Activated CD8-positive, alpha-beta memory T cell treated with anti-CD3 and anti-CD28 coated beads, Interleukin-2, amount 10 ng/mL, durations not matched to agents 7 days and 5 days (primary cell): ENCODE measurements at places on chromosomes 2 and 18. TPM values are rescaled to one million over a fixed set of nuclear protein-coding genes. Genes with fewer than 3 reads are reported as not detected.

The BBS5 gene
- 1.3 TPM for total RNA-seq

The IGFBP2 gene
- 0.96 TPM for total RNA-seq

The SPP2 gene
- total RNA-seq: not detected

The RRM2 gene
- 648 TPM for total RNA-seq

The ERBB4 gene
- not detected for total RNA-seq

The ASB18 gene
- total RNA-seq: not detected

GRCh38 chr2:148906124-148906523 is 31.1 kb downstream of the KIF5C start:
- no peaks in the 10 kb centered on the region for H3K4me1 ChIP-seq
- H3K4me3 ChIP-seq: no peak overlapping the region
- H3K36me3 ChIP-seq: peaks cover 2% of the 10 kb centered on the region
- no peaks in the 10 kb centered on the region for H3K27me3 ChIP-seq

DNA sequence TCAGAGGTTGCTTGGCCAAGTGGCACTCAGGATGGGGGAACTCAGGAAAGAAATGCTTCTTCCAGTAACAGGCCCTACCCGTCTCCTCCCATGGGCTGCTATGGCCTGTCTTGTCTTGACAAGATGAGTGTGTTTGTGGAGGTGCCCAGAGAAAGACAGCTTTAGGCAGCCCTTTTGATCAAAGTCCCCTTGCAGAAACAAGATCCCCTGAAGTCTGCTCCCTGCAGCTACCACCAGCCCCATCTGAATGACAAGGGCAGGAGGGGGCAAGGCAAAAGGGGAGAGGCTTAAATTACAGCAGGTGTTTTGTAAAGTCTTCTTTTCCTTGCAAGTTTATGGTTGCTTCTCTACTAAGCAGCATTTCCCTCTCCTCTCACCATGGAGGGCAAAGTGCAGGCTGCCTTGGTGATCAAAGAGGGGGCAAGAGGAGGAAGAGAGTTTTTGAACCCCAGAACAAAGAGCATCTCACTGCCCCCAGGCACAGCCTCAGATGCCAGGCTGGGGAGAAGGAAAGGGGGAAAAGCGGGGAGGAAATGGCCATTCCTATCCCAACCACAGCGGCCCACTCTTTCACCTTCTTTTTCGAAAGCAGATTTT is 6.7 kb downstream of the EVA1A start:
- H3K4me3 ChIP-seq: no peak overlapping the region
- H3K27me3 ChIP-seq: peaks cover 14% of the 10 kb centered on the region
- no peaks in the 10 kb centered on the region for H3K36me3 ChIP-seq
- no peaks in the 10 kb centered on the region for H3K4me1 ChIP-seq
- no peak overlapping the region for H3K27ac ChIP-seq
- no peak for DNase-seq

- H3K27me3 ChIP-seq: no peaks in the 10 kb centered on the region
- H3K4me3 ChIP-seq: no peak overlapping the region
- H3K36me3 ChIP-seq: peaks cover 74% of the 10 kb centered on the region
- peaks cover 11% of the 10 kb centered on the region for H3K4me1 ChIP-seq
Measured at GRCh38 chr2:119960821-119961220, 52.1 kb upstream of the EPB41L5 start.

DNA sequence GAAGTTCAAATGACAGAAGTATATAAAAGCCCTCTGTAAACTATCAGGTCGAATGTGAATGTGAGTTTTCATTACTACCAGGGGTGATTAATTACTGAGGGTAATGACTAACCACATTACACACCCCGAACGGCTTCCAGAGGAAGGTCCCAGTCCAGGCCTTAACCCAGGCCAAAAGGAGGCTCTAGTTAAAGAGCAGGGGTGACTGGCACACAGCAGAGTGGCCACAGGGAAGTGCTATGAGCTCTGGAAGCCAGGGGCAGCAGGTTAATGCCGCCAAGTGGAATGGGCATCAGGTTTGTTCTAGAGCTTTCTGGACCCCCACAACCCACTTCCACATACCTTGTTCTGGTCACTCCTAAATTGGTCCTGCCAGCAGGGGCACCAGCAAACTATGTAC is 87.7 kb downstream of the BCL11A start:
- H3K4me3 ChIP-seq: no peak overlapping the region
- H3K36me3 ChIP-seq: no peaks in the 10 kb centered on the region
- no peaks in the 10 kb centered on the region for H3K4me1 ChIP-seq
- H3K27me3 ChIP-seq: no peaks in the 10 kb centered on the region
- no peak for DNase-seq

DNA sequence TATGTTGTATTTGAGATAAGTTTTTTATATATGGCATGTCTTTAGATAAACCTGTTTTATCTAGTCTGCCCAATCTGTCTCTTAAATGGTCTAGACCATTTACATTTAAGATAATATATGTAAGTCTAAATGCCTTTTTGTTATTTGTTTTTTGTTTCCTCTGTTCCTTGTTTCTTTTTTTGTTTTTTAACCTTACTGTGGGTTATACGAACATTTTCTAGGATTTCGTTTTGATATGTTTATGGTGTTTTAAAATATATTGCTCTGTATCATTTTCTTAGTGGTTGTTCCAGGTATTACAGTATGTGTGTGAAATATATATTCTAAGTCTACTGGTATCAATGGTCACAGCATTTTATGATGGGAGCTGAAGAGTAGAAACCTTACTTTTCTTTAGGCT is 13.3 kb downstream of the BCL2L11 start:
- no peak overlapping the region for H3K27ac ChIP-seq
- H3K36me3 ChIP-seq: peaks cover 13% of the 10 kb centered on the region
- H3K4me1 ChIP-seq: peaks cover 3% of the 10 kb centered on the region
- no peak overlapping the region for H3K4me3 ChIP-seq
- H3K27me3 ChIP-seq: no peaks in the 10 kb centered on the region

DNA sequence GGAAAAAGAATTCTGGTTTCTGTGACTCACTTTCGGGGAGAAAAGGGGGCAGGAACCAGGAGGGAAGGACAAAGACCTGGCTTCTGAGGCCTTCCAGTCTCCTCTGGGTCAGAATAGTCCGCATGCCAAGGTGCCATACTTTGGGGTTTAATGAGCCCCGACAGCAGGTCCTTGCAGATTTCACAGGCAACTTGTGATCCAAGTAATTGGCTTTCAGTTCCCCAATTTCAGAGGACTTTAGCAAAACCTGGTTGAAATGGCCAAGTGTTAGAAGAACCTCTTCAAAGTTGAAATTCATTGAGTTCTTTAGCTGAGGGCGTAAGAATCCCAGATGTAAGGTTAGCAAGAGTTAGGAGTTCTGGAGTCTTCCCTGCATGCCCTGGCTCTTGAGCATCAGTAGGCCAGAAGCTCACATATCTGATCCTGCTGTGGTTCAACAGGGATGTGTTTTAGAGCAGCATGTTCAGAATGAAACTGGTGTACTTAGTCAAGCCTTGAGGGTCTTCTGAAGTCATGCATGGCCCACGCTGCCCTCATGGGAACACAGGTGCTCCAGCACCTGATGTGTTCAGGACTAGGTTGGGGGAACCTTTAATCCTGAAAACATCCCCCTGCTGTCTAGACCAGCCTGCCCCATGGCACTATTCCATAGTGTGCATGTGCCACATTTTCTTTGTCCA is 143.0 kb downstream of the NUP35 start:
- DNase-seq: no peak
- no peaks in the 10 kb centered on the region for H3K36me3 ChIP-seq
- no peak overlapping the region for H3K27ac ChIP-seq

- H3K27ac ChIP-seq: no peak overlapping the region
- H3K4me1 ChIP-seq: peaks cover 11% of the 10 kb centered on the region
- no peaks in the 10 kb centered on the region for H3K27me3 ChIP-seq
- no peak overlapping the region for H3K4me3 ChIP-seq
Measured at GRCh38 chr2:10686176-10686730, 3.5 kb downstream of the NOL10 start.

DNA sequence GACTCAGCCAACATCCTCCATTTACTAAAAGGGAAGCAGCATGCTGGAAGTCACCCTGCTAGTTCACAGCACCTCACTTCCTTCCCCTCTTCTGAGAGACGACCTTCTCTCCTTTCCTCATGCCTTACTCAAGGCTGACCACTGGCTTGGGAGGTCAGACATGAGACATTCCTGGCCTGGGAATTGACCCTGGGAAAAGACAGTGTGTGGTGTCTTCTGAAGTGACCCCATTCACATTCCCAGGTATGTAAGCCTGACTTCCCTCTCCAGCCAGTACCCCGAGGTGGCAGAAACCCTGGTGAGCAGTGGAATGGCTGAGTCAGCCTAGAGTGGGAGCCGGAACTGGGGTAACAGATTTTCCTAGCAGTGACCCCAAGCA is 92.4 kb downstream of the PLB1 start:
- no peak for DNase-seq
- H3K27ac ChIP-seq: peak overlapping the region; percentile 13
- H3K4me1 ChIP-seq: peaks cover 41% of the 10 kb centered on the region
- no peaks in the 10 kb centered on the region for H3K27me3 ChIP-seq
- H3K4me3 ChIP-seq: no peak overlapping the region
- H3K36me3 ChIP-seq: no peaks in the 10 kb centered on the region

DNA sequence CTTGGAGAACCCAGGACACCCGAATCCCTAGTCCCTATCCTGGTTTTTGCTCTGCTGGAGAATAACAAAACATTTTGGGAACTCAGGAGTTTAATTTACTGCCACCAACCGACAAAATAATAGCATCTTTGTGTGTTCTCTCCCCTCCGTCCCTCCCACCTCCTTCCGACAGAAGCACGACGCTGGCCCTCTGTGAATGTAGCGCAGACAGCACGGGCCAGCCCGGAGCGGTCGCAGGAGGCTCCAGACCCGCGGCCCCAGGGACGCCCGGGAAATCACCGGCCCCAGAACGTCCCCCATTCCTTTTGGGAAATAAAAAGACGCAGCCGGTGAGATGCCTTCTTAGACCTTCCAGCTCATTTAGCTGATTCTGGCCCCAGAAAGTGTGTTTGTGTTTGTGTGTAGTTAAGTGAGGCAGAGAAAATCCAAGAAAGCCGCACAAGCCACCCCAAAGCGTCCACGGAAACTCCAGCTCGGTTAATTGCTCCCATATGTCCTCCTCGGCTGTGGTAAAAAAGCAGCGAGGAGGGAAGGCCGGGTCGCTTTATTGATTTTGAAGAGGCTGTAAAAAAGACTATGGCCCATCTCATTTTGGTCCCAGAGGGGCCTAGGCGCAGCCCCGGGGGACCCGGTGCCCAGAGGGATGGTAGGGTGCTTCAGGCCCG is 577 bp upstream of the TANC1 start:
- H3K36me3 ChIP-seq: no peaks in the 10 kb centered on the region
- peaks cover 16% of the 10 kb centered on the region for H3K4me1 ChIP-seq
- H3K27me3 ChIP-seq: peaks cover 74% of the 10 kb centered on the region
- H3K27ac ChIP-seq: no peak overlapping the region
- H3K4me3 ChIP-seq: no peak overlapping the region

DNA sequence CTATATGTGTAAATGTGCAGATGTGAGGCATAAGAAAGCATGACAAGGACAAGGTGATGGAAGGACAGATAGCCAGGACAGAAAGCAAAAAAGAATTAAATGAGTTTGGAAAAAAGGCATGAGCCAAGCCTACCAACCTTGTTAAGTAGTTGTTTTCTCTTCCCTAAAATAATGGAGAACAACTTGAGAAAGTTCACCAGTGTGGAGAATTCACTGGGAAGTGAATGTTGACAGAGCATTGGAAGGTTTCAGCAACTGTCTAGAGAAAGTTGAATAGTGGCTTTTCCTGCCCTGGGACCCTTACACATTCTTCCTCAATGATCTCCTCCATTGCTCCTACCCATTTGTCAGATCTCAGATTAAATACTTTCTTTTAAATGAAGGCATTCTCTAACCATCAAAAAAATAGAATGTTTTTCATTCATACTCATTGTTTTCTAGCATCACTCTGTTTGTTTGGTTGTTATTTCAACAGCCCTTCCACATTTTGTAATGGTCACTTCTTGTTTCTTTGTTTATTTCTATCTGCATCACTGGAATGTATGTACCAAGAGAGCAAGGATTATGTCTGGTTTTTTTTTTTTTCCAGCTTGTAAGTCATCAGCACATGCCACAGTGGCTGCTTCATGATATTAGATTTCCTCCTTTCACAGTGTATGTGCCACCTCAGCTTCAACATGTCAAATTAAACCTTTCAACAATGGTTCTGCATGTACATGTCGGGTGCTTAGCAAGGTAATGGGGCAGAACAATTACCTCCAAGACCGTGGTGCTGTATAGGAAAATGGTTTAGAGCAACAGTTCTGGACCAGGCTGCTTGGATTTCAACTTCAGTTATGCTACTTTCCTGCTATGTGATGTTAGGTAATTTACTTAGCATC is 586.0 kb upstream of the VRK2 start:
- no peaks in the 10 kb centered on the region for H3K4me1 ChIP-seq
- H3K36me3 ChIP-seq: no peaks in the 10 kb centered on the region
- H3K27me3 ChIP-seq: no peaks in the 10 kb centered on the region
- H3K4me3 ChIP-seq: no peak overlapping the region

DNA sequence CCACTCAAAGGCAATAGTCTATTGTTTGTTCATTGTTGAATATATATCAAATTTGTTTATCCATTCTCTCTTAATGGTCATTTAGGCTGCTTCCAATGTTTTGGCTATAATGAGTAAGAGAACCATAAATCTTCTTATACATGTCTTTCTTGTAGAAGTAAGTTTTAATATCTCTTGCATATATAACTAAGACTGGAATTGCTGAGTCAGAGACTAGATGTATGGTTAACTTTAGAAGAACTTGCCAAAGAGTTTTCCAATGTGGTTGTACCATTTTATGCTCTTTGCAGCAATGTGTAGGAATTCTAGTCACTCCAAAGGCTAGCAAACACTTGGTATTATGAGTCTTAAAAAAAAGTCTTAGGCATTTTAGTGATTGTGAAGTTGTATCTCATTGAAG is 610.0 kb upstream of the GCFC2 start:
- H3K27me3 ChIP-seq: no peaks in the 10 kb centered on the region
- no peaks in the 10 kb centered on the region for H3K36me3 ChIP-seq
- H3K4me1 ChIP-seq: no peaks in the 10 kb centered on the region
- DNase-seq: no peak

GRCh38 chr2:236875906-236876505 is 209.7 kb upstream of the COPS8 start:
- peaks cover 17% of the 10 kb centered on the region for H3K27me3 ChIP-seq
- no peak for DNase-seq
- no peak overlapping the region for H3K4me3 ChIP-seq
- H3K27ac ChIP-seq: no peak overlapping the region
- H3K4me1 ChIP-seq: peaks cover 7% of the 10 kb centered on the region
- no peaks in the 10 kb centered on the region for H3K36me3 ChIP-seq

DNA sequence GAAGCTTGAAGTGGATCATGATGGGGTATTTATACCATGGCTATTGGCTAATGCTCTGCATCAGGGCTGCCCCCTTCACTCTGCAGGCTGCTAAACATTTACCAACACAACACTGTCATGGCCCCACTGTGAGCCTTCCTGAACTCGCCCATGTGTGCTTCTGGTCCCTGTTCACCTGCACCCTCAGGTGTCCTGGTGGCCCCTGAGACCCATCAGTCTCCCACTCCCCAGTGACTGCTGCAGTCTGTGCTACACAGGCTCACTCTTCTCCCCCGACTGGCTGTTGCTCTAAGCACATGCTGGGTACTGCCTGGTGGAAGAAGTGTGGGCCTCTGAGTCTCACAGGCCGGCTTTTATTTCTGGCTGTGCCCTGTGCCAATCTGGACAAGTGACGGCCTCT is 183.0 kb upstream of the HS6ST1 start:
- no peaks in the 10 kb centered on the region for H3K36me3 ChIP-seq
- peaks cover 3% of the 10 kb centered on the region for H3K27me3 ChIP-seq
- no peak overlapping the region for H3K4me3 ChIP-seq
- no peaks in the 10 kb centered on the region for H3K4me1 ChIP-seq
- no peak overlapping the region for H3K27ac ChIP-seq
- no peak for DNase-seq

- DNase-seq: no peak
- no peak overlapping the region for H3K4me3 ChIP-seq
- H3K4me1 ChIP-seq: no peaks in the 10 kb centered on the region
- H3K27ac ChIP-seq: no peak overlapping the region
- H3K27me3 ChIP-seq: no peaks in the 10 kb centered on the region
- peaks cover 1% of the 10 kb centered on the region for H3K36me3 ChIP-seq
Measured at GRCh38 chr18:37084912-37085311, 256.0 kb downstream of the KIAA1328 start.

- peaks cover 53% of the 10 kb centered on the region for H3K4me1 ChIP-seq
- H3K27me3 ChIP-seq: peaks cover 7% of the 10 kb centered on the region
Measured at GRCh38 chr18:12376034-12376753, 833 bp downstream of the AFG3L2 start.
